ENCODE measurements at places on chromosomes 11 and 22.

- DNase-seq = no peak
Measured at GRCh38 chr11:11332141-11332710, 20.8 kb downstream of the CSNK2A3 start.

GRCh38 chr22:38715176-38715764 lies 9.5 kb downstream of the GTPBP1 start:
- no peak for DNase-seq

- DNase-seq = no peak
Measured at GRCh38 chr11:122036018-122036417, 80.0 kb downstream of the BLID start.

GRCh38 chr11:44899959-44900358 lies 50.7 kb downstream of the TP53I11 start:
- DNase-seq = peak; percentile 46

DNA sequence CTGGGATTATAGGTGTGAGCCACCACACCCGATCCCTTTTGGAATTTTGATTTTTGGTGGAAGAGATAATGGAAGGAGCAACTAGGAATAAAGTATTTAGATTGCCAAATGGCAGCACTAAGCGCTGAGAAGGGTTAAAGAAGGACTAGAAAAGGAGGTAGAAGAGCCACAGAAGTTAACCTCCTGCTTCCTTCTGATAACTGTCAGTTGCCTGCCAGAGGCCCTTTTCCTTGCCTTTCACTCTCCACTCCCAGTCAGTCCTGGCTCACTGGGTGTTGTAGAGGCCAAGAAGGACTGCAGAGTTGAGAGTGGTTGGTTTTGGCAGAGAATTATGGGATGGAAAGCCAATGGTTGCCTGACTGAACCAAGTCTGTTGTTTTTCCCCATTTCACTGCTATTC lies 19.3 kb downstream of the ZC3H12C start:
- DNase-seq = no peak

- DNase-seq = no peak
Measured at GRCh38 chr11:106447631-106448191, 370.2 kb downstream of the AASDHPPT start.

GRCh38 chr11:11324090-11324489 lies 29.0 kb downstream of the CSNK2A3 start:
- DNase-seq = no peak

- no peak for DNase-seq
Measured at GRCh38 chr11:131669401-131669780, 299.0 kb downstream of the NTM start.

GRCh38 chr11:555227-555779 lies 5.2 kb downstream of the LMNTD2 start:
- no peak for DNase-seq

GRCh38 chr11:131917634-131918384 lies 547.4 kb downstream of the NTM start:
- DNase-seq = no peak

DNA sequence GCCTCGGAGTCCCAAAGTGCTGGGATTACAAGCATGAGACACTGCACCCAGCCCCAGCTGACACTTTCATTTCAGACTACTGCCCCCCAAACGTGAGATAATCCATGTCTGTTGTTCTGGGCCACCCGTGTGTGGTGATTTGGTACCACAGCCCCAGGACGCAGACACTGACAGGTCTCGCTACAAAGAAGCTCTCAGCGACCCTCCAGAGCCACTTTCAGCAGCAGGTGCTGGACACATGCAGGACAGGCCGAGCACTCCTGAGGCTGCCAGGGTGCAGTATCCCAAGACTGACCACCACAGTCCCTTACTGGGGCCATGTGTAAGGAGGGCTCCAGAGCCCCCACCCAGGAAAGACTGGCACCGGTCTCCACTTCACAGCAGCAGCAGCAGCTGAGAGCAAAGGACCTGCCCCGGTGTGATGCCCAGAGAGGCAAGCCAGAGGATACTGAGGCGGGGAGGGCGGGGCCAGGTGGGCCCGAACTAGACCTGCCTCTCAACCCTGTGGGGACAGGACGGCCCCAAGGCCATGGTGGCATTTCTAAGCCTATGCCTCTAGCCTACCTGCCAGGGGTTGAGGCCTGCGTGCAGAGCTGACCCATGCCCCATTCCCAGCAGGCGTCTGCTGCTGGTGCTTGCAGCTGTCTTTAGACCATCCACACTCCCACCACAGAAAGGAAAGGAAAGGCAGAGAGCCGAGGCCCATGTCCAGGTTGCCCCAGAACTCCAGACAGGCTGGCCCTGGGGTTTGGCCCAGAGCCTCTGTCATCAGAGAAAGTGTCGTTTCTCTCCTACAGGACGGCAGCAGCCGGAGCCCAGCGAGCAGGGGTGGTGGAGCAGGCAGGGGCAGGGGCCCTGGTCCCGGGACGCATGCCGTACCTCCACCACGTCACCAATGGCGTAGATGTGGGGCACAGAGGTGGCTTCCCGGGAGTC lies 28.0 kb upstream of the GNB1L start:
- DNase-seq = no peak

GRCh38 chr22:37184380-37184755 lies 3.7 kb downstream of the C1QTNF6 start:
- DNase-seq = no peak

DNA sequence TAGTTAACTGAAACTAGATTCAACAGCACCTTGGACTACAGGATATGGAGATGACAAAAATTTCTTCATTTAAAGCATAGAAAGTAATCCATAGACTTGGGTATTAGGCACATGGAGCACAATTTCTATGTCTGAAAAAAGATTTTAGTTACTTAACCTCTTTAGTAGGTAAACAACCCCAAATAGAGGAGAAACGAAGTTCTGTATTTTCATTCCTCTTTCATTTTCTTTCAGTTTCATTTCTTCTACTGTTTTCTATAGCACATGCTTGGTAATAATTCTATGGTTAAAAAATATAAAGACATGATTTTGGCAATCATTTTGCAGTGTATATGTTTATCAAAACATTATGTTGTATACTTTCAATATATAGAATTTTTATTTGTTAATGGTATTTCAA lies 99.5 kb downstream of the CASP12 start:
- DNase-seq = peak; percentile 4

GRCh38 chr11:134372536-134372935 lies 39.5 kb downstream of the B3GAT1 start:
- DNase-seq = no peak

GRCh38 chr11:124761301-124762104 lies 587 bp downstream of the ESAM start:
- DNase-seq = no peak

- no peak for DNase-seq
Measured at GRCh38 chr11:21174781-21175180, 505.4 kb downstream of the NELL1 start.

- DNase-seq = no peak
Measured at GRCh38 chr11:111253131-111253530, 7.6 kb downstream of the POU2AF2 start.

GRCh38 chr22:49332691-49333090 lies 495.0 kb downstream of the BRD1 start:
- no peak for DNase-seq

DNA sequence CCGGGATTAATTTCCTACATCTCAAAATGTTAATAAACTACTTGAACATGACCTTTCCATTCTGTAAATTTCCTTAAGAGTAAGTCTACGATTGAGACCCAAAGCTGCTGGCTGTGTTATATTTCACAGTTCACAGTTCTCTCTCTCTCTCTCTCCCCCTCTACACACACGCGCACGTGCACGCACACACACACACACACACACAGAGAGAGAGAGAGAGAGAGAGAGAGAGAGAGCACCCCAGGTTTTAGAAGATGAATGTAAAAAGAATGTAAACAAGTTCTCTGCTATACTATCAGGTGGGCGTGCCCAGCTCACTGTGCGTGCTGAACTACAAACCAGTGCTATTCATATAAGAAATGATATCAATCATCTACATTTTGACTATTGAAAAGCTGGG lies 3.3 kb downstream of the BDNF start:
- DNase-seq = no peak

DNA sequence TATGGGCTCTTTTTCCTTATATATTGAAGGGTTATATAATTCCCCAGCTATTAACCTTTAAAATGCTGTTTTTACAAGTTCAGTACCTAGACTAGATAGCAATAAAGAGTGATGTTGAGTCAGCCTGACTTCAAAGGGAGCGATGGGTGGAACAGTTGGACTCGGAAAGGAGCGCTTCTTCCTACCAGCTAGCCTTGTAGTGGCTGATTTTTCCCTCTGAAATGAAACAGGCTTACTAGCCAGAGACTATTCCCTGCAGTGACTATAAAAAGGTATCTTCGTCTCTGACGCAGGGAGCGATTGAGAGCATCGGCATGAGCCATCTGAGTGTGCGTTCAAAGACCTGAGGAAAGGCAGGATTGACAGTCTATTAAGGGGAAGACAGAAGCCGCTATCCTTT lies 66.0 kb upstream of the GRAMD1B start:
- no peak for DNase-seq

DNA sequence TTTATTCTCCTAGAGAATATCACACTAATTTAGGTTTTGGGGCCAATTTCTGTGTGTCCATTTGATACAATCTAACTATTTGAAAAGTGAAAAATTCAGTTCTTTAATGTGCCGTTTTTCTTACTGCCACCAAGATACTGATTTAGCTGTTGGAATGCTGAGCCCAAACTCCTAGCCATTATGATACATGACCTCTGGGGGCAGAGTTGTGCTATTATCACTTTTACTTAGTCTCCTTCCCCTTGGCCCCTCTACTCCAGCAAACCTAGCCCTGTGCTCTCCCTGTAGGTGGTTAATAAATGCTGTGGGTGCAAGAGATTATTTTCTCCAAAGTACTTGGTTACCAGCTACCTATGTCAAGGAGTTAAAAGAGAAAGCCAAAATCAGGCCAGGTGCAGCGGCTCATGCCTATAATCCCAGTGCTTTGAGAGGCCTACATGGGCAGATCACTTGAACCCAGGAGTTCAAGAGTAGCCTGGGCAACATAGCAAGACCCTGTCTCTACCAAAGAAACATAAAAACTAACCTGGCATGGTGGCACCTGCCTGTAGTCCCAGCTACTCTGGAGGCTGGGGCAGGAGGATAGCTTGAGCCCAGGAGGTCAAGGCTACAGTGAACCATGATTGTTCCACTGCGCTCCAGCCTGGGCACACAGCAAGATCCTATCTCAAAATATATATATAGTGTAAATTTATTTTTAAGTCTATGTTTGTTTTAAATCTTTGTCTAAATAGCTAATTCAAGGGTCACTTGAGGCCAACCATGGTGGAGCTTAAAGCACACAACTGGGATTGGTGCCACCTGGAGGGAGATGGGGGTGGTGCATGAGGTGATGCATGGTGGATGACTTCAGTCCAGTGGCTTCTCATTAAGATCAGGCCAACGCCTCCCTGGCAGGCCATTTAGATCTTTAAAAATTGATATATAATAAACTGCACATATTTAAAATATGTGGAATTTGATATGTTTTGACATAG lies 193.2 kb upstream of the PLET1 start:
- peak; percentile 35 for DNase-seq

GRCh38 chr22:47795477-47796127 lies 1033.2 kb downstream of the TBC1D22A start:
- DNase-seq = no peak

DNA sequence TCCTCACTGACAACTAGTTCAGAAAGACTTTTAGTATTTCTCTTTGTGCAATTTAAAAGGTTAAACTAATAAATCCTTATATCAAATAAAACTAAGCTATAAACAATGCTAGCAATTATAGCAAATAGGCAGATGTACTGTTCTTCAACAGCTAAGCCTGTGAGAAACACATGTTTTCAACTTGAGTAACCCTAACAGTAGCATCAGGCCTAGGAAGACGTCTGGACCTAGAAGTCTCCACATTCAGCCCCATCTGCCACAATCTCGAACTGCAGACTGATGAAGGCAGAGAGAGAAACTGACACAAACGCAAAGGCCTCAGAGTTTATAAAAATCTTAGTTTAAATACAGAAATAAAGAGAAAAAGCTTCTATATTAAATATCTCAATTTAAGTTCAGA lies 2.5 kb downstream of the ST13 start:
- DNase-seq = no peak

DNA sequence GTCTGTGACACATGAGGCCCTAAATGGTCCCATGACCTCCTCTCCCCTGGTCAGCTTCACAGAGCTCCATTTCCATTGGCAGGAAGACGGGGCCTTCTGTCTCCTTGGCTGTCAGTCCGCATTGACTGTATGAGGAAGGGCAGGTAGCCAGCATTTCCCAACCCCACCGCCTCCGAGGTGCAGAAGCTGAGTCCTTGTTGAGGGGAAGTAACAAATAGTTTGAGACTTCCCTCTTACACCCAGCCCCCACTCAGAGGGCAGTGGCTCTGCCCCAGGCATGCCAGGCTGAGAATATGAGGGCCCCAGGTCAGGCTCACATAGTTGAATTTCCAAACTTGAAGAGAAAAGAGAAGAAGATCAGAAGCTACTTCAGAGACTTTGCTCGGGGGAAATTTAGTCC lies 611.1 kb downstream of the BRD1 start:
- no peak for DNase-seq

- DNase-seq = peak; percentile 58
Measured at GRCh38 chr11:65899356-65900124, 648 bp downstream of the FOSL1 start.

GRCh38 chr11:77374611-77375031 lies 73.1 kb upstream of the GDPD4 start:
- no peak for DNase-seq

DNA sequence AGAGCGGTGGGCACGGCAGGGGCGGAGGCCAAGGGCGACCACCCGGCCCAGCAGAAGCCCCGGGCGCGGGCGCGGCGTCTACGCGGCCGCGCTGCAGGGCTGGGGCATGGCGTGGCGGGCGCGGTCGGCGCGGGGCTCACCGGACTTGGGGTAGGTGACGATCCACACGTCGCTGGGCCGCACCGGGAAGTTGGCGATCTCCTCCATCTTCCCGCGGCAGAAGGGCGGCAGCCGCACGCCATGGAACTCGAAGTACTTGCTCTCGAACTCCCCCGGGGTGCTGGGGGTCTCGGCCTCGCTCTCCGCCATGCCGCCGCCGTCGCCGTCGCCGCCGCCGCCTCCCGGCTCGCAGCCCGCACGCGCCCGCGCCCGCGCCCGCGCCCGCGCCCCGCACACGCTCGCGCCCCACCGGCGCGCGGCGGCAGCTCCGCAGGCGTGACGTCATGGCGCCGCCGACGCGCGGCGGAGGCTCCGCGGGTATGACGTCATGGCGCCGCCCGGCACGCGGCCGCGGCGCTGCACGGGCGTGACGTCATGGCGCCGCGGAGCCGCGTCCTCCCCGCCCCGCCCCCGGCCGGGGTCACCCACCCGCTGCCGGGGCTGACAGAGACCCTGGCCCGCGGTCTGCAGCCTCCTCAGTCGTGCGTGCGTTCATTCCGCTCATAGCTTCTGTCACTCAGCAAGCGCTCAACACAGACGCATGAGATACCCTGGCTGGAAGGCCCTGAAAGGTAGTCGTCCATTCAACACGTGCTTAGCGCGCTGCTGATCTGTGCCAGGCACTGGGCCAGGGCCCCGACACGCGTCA lies at the start of gene SULT4A1:
TSS of gene SULT4A1 (minus strand) at position 440 of the 808 bp plus-strand sequence. CDS start at position 309, 131 bp downstream.
- no peak for DNase-seq

Measured in CD4-positive, alpha-beta T cell treated with Interleukin-10 for 1 hour (primary cell).